ENCODE measurements at places on chromosomes 3 and 15.

DNA sequence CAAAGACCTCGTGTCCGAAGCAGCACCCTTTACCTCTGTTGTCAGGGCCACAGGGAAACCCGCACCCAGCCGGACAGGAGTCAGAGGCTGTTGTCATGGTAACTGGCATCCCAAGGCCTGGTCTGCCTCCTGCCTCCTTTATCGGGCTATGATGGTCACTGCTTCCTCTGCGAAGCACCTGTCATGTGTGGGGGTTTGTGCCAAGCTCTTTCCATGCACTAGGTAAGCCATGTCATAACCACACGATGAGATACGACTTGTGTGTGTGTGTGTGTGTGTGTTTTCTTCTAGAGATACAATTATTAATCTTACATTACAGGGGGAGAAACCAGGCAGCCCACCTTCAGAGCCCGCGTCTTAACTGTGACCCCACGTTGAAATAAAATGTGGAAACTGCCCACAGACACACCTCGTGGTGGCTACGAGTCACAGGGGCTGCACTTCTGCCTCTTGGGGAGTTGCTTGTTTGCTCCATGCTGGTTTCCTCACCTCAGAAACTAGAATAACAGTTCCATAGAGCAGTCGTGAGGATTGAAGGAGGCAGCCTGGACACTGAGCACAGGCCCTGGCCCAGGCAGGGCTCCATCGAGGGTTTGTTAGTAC is 18.0 kb downstream of the ZDHHC19 start:
- DNase-seq = no peak

- no peak for DNase-seq
Measured at GRCh38 chr3:170149016-170149415, 32.5 kb downstream of the PHC3 start.

DNA sequence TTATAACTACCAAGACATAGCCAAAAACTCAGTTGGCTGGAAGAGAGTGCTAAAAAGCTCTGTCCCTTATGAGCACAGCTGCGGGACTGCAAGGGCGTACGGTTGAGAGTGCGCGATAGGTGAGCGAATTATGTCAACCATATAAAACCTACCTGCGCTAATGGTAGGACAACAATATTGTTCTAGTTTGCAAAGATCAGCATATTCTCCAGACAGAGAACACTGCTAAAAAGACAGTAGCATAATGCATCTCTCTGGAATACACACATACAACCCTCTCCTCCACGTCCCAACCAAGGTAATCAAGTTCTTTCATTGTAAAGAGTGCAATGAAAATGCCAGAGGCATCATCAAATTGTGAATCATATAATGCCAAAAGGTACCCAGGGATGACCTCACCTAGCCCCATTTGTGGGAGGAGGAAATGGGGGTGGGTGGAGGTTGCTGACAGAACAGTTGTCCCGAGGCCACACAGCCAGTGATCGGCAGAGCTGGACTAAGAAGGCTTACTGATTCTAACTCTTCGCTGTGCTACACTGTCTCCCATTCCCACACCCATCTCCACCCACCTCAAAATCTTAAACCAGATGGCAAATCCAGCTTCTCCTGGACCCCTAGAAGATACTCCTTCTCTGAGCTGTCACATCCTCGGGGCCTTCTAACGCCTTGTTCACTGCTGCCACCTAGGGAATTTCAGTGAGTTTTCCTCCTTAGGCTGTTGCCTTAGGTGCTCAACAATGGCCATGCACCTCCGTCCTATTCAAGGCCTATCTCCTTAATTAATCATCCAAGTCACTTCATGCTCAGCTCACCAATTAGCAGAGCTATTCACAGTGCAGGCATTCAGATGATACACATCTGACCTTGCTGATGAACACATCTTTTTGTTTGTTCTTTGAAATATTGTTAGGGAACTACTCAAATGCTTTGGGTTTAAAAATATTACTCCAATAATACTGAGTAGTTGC is 60.7 kb downstream of the RPL22L1 start:
- no peak for DNase-seq

DNA sequence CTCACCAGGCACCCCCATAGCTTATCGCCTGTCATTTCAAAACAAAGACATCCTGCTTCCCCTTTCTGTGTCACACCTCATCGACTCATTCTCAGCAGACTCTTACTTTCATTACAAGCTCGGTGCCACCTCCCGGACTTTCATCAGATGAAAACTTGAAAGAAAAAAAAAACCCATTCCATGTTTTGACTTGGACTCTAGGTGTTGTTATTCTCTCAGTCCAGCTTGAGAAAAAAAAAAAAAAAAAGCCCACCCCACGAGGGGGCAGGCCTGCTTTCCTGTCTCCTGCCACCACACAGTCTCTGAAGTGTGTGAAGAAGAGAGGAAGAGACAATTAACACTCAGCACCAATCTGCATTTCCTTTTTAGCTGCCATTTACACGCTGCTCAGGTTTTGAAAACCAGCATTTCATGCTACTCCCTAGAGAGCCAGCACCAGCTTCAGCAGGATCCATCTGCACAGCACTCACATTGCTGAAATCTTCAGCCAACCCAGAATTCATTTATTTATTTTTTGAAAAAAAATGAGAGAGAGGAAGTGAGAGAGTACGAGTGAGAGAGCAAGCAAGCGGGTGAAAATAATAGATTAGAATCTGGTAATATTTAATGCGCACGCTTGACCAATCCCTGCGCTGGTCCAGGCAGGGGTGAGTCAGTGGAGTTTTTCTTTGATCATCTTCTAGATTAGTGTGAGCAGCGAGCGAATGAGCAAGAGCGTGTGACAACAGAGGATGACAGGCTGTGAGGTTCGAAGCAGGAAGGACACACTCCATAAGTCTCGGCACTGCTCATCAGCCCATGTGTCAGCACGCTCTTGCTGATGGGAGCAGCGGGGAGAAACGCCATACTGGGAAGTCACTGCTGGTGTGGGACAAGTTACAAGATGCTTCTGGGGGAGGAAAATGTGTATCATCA is 23.5 kb downstream of the ZNF80 start:
- DNase-seq = peak; percentile 74

GRCh38 chr15:48144889-48145288 is 24.1 kb downstream of the SLC24A5 start:
- DNase-seq = no peak

DNA sequence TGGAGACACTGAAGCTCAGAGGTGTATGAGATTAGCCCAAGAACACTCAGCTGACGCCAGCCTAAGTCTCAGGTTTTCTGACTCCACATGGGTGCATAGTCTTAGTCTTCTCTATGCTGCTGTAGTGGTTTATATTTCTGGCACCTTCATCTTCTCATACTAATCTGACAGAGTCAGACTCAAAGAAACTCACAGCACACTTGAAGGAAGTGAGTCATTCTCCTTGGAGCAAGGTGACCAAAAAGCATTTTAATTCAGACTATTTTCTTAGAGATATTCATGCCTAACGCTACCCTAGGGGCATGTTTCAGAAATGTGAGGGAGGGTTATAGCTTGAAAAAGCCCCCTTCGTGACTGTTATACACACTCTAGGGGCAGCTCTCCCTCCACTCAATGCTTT is 775.3 kb upstream of the ARPP21 start:
- no peak for DNase-seq

Data from CD4-positive, alpha-beta memory T cell (primary cell).